Pancreas (tissue), 10 donors: ENCODE measurements at places on chromosomes 5 and 9.

- DNase-seq = peak; percentile 10
Measured at GRCh38 chr5:20972419-20972925, 984.5 kb upstream of the CDH18 start.

GRCh38 chr5:137997726-137998213, 35.1 kb downstream of the FAM13B start:
- no peak for DNase-seq

GRCh38 chr5:178131446-178131996, 707 bp downstream of the RMND5B start:
- DNase-seq = no peak

- no peak for DNase-seq
Measured at GRCh38 chr9:35333551-35333950, 156.4 kb upstream of the RUSC2 start.

GRCh38 chr5:86360801-86361200, 256.9 kb upstream of the COX7C start:
- DNase-seq = no peak

- DNase-seq = no peak
Measured at GRCh38 chr9:107249665-107250285, 33.3 kb upstream of the RAD23B start.
